ENCODE measurements at places on chromosomes 7 and 10. TPM values are rescaled to one million over a fixed set of nuclear protein-coding genes. Genes with fewer than 3 reads are reported as not detected.

The KAZALD1 gene
- 2.9 TPM for total RNA-seq

The GIMAP2 gene
- 0.09 TPM for total RNA-seq

The SLC18A3 gene
- total RNA-seq, result not detected

The RBM33 gene
- 25.8 TPM for total RNA-seq

The CHST15 gene
- 7.6 TPM for total RNA-seq

The LRRC18 gene
- total RNA-seq, result not detected

The ANKRD2 gene
- total RNA-seq, result 7.3 TPM

The CRHR2 gene
- 0.06 TPM for total RNA-seq

The ZMYND11 gene
- 44.0 TPM for total RNA-seq

The PRKCQ gene
- 4.3 TPM for total RNA-seq

The BET1 gene
- 21.3 TPM for total RNA-seq

The COL13A1 gene
- total RNA-seq, result 0.30 TPM

The TECPR1 gene
- total RNA-seq, result 8.7 TPM

The SFMBT2 gene
- total RNA-seq, result 9.7 TPM

The TFEC gene
- total RNA-seq, result not detected

The CALD1 gene
- total RNA-seq, result 149 TPM

The LRRC27 gene
- 5.2 TPM for total RNA-seq

The GIMAP7 gene
- not detected for total RNA-seq

The SPDYE9 gene
- not detected for total RNA-seq

The CHRM2 gene
- total RNA-seq, result not detected

The NPFFR1 gene
- not detected for total RNA-seq

The SPDYE2B gene
- total RNA-seq, result not detected

The SNCG gene
- total RNA-seq, result 12.3 TPM

The NKX2-3 gene
- total RNA-seq, result not detected

The TMEM106B gene
- 33.8 TPM for total RNA-seq

The TES gene
- 70.5 TPM for total RNA-seq

The OR2A42 gene
- total RNA-seq, result not detected

The MYOF gene
- 215 TPM for total RNA-seq

The ABCA13 gene
- 0.06 TPM for total RNA-seq

The TAS2R5 gene
- total RNA-seq, result 0.37 TPM

The TFR2 gene
- 2.2 TPM for total RNA-seq

The CYP2E1 gene
- not detected for total RNA-seq

The BEND7 gene
- 10.6 TPM for total RNA-seq

The CRYGN gene
- total RNA-seq, result not detected

The CPED1 gene
- total RNA-seq, result not detected

The TWIST1 gene
- total RNA-seq, result 3.2 TPM

The WDR86 gene
- 0.11 TPM for total RNA-seq

The FGL2 gene
- not detected for total RNA-seq

The CDC14C gene
- not detected for total RNA-seq

The JAKMIP3 gene
- total RNA-seq, result 1.1 TPM

The HMX3 gene
- total RNA-seq, result not detected

The PSMA2 gene
- 206 TPM for total RNA-seq

The TIMM23 gene
- 160 TPM for total RNA-seq

The HOXA2 gene
- 0.81 TPM for total RNA-seq

The CALHM3 gene
- 0.50 TPM for total RNA-seq

The PNLIPRP3 gene
- total RNA-seq, result not detected

The TMEM273 gene
- total RNA-seq, result not detected

The IFIT1B gene
- not detected for total RNA-seq

The SPDYE2 gene
- total RNA-seq, result not detected

The TRIM4 gene
- total RNA-seq, result 26.5 TPM

The KLLN gene
- total RNA-seq, result 0.59 TPM

The ZPBP gene
- not detected for total RNA-seq

The CFAP70 gene
- 0.18 TPM for total RNA-seq

The UCN3 gene
- total RNA-seq, result not detected

The DPY19L1 gene
- total RNA-seq, result 35.5 TPM

Measured in A549 treated with Hydrocortisone at 1 μM for 4 hours (cell line).